ENCODE measurements at places on chromosomes 3 and 15.

DNA sequence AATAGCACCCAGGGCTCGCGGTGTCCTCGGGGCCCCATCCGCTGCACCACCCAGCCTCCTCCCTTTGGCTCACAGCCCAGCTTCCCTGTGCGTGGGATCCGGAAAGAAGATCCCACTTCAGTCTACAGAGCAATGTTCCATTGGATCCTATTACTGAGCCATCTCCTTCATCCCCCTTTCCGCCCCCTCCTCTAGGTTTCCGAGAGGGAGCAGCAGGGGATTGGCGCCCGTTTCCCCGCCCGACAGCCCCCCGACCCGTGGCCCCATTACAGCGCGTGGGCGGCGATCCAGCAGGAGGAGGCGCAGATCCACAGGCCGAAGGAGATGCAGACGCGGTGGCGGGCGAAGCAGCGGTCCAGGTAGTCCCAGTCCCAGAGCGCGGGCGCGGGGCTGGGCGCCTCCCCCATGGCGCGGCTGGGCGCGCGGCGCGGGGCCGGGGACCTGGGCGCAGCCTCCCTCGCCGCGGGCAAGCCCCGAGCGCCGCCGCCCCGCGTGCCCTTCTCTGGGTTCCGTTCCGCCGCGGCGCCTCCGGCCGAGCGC is 340 bp downstream of the TMEM44 start:
- DNase-seq = no peak

DNA sequence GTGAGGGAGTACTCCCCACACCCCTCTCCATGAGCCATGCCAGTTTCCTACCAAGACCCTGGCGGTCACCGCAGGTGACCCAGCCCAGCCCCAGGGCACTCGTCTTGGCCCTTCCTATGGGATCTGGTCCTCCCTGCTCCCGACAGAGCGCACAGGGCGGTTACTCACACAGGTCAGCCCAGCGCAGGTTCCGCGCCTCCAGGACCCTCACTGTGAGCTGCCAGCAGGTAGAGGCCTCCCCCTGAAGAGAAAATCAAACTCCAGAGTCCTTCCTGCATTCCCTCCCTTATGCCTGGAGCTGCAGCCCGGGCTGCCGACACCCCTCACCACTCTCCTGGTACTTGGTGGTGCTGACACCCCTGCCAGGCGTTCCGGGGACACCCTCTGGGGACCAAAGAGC is 6.9 kb downstream of the PLA2G4D start:
- DNase-seq = no peak

DNA sequence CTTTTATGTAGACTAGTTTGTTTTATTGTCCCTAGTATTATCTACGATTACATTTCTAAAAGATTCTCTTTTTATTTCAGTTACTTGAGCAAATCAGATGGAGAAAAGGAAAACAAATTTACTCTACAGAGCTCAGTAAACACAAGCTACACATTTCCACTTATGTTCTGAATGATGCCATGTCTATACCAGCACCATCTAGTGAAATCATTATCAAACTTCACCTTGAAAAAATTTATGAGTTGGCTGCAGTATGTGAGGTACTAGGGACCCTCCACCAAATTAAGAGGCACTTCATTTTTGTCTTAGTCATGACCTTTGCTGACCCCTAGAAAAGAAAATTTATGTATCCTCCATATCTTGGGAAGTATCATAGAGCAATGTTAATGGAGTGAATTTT is 827.4 kb downstream of the SI start:
- no peak for DNase-seq

DNA sequence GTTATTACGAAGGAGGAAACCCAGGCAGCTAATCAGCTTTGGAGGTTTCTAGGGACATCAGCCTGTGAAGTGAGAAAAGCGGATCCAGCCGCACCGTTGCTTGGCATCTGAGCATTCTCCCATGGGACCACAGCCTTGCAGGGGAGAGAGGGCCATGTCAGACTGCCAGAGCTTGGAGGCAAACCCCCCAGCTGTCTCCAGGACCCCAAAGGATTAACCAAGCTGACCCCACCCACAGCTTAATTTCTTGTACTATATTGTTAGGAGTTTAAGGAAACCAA is 5.1 kb downstream of the IGDCC3 start:
- no peak for DNase-seq

DNA sequence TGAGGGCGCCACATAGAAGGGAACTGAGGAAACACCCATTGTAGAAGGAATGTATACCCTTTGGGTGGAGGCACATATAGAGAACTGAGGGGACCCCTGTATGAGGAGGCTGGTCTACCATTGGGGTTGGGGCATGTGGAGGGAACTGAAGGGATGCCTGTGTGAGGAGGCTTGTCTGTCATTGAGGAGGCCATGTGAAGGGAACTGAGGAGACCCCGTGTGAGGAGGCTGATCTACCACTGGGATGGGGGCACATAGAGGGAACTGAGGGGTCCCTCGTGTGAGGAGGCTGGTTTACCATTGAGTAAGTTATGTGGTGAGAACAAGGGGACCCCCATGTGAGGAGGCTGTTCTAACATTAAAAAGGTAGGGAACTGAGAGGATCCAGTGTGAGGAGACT is 156.1 kb downstream of the FBLN2 start:
- DNase-seq = no peak

- no peak for DNase-seq
These were observed 22.3 kb downstream of the MECOM start for GRCh38 chr3:169641167-169641566.

DNA sequence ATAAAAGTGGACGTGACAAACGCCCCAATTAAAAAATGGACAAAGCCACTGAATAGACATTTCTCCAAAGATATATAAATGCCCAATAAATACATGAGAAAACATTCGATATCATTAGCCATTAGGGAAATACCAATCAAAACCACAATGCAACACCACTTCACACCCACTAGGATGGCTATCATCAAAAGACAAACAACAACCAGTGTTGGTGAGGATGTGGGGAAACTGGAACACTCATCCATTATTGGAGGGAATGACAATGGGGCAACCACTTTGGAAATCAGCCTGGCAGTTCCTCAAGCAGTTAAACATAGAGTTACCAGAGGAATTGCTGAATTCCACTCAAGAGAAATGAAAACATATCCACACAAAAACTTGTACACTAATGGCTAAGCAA is 32.4 kb upstream of the FGD5 start:
- no peak for DNase-seq

GRCh38 chr15:71899674-71900073 is 89.3 kb downstream of the NR2E3 start:
- no peak for DNase-seq

DNA sequence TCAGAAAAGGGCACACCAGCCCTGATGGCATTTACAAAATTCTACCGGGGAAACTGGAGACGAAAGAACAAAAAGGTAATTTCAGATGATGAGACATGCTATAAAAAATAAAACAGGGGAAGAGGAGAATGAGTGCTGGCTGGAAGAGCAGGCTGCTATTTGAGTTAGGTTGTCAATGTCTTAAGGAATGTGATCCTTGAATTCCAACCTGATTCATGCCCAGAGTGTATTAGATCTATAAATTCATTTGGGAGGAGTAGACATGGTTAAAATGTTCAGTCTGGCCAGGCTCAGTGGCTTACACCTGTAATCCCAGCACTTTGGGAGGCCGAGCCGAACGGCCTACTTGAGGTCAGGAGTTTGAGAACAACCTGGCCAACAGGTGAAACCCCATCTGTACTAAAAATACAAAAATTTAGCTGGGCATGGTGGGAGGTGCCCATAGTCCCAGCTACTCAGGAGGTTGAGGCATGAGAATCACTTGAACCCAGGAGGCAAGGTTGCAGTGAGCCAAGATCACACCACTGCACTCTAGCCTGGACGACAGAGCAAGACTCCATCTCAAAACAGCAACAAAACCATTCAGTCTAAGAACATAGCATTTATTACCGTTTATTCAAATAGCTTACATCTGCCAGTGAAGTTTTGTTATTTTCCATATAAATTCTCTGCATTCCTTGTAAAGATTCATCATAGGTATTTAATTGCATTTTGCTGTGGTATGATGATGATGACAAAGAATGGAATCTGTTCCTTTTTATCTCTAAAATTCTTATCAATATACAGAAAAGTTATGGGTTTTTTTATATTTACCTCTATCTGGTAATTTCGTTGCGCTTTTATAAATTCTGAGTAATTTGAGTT is 126.7 kb upstream of the NR2E3 start:
- DNase-seq = no peak

DNA sequence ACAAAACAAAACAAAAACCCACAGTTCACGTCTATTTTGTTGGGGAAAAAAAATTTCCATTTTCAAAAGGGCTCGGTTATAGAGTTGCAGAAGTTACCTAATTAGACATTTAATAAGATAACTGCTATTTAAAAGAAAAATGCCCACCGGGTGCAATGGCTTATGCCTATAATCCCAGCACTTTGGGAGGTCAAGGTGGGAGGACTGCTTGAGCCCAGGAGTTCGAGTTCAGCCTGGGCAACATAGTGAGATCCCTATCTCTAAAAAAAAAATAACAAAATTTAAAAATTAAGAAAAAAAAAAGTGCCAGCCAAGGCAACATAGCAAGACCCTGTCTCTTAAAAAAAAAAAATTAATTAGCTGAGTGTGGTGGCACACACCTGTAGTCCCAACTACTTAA is 19.2 kb downstream of the SEC11A start:
- no peak for DNase-seq

- no peak for DNase-seq
These were observed 151.7 kb downstream of the FBN1 start for GRCh38 chr15:48493763-48494225.

GRCh38 chr3:182651461-182651860 is 141.8 kb upstream of the ATP11B start:
- DNase-seq = no peak

GRCh38 chr15:77870195-77871065 is 207.1 kb downstream of the TBC1D2B start:
- DNase-seq = no peak

- no peak for DNase-seq
These were observed 117.5 kb upstream of the ARHGEF3 start for GRCh38 chr3:56919137-56919796.

- DNase-seq = no peak
These were observed 125.8 kb downstream of the PGPEP1L start for GRCh38 chr15:98881526-98882520.

DNA sequence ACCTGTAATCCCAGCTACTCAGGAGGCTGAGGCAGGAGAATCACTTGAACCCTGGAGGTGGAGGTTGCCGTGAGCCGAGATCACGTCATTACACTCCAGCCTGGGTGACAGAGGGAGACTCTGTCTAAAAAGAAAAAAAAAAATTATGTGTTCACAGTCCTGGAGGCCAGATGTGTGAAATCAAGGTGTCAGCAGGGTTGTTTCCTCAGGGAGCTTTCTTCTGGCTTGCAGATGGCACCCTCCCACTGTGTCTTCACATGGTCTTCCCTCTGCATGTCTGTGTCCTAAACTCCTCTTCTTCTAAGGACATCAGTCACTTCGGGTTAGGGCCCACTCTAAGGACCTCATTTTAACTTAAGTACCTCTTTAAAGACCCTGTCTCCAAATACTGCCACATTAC is 56.1 kb upstream of the UBE2E1 start:
- DNase-seq = no peak

DNA sequence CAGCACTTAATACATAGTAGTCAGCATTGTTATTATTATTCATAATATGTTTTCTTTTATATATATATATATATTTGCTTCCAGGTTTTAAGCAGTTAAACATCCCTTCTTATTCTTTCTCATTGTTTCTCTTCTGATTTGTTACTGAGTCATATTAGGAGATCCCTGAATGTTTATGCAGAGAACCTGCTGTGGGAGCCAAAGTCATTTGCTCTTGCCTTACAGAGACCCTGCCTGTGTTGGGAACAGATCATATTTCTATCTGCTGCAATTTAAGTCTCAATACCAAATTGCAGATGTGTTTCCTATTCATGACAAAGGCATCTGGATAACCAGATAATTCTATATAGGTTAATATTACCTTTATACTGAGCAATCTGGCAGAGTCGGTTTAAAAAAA is 323.0 kb upstream of the UMPS start:
- DNase-seq = no peak

DNA sequence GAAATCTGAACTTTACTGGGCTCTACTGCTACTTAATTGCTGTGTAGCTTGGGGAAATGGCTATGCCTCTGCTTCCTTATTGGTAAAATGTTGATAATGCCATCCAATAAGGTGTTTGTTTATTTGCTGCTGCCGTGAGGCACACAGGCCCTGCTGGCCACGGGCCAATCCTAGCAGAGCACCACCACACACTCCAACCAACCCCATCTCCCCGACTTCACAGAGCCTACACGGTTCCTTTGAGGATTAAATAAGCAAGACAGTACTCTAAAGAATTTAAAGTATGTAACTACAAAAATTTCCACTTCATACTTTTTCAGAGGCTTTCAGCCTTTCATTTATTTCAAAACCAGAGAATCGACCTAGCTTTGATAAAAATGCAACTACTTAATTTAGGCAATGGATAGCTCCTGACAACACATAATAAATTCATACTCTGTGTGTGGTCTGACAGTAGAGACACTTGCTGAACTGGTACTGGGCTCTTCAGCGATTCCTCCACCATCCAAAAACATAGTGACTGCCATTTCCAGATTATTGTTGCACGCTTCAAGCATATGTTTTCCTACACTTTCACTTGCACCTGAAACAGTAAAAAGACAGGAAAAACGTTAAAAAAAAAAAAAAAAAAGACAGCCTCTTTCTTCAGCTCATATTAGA is 25.3 kb downstream of the UBXN7 start:
- DNase-seq = no peak

DNA sequence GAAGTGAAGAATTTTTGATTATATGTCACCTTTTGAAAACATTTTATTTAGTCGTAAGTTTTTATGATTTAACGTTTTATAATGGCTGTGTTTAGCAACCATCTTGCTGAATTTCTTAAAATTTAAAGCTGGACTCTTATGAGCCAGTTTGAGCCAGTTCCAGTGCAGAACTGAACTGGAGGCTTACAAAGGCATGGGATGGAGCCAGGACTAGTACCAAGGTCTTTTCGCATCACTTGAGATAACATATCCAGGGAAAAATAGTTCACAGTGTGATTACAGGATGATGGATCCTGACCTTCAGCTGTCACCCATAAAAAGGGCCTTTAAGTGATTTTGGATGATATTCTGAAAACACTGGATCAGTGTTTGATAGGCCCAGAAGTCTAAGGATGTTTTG is 51.0 kb downstream of the USP13 start:
- DNase-seq = no peak

DNA sequence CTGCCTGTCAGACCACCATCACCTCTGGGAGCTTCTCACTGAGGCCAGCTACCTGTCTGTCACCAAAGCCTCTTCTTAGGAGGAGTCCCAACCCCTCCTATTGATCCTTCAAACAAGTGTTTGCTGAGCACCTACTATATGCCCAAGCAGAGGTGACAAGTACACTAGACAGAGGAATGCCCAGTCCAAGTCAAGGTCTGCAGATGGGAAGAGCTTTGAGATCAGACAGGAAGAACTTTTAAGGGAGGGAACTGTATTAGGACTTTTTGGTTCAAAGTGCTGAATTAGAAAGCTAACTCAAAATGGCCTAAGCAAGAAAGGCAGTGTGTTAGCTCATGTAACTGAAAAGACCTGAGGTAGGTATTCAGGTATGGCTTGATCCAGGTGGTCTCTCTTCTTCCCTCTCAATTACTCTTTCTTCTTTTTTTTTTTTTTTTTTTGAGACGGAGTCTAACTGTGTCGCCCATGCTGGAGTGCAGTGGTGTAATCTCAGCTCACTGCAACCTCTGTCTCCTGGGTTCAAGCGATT is 3.6 kb upstream of the RAD18 start:
- DNase-seq = no peak

GRCh38 chr15:83127547-83128150 is 20.2 kb downstream of the TM6SF1 start:
- no peak for DNase-seq

All from esophagus squamous epithelium (tissue), 5 donors.